AG09309 (cell line): ENCODE measurements at places on chromosomes 5 and 9.
A peak's percentile ranks its signal among the peaks of the same experiment; 100 is the strongest.

- DNase-seq, result peak; percentile 65
Observed at GRCh38 chr9:89304020-89304833, 6.8 kb upstream of the CKS2 start.

GRCh38 chr9:133103183-133103986 is 17.7 kb downstream of the RALGDS start:
- no peak for DNase-seq

- DNase-seq, result no peak
Observed at GRCh38 chr5:78533356-78533755, 115.2 kb downstream of the LHFPL2 start.

- no peak for DNase-seq
Observed at GRCh38 chr9:96609732-96610131, 9.9 kb downstream of the CDC14B start.

GRCh38 chr5:174759091-174759490 is 34.7 kb downstream of the MSX2 start:
- no peak for DNase-seq

DNA sequence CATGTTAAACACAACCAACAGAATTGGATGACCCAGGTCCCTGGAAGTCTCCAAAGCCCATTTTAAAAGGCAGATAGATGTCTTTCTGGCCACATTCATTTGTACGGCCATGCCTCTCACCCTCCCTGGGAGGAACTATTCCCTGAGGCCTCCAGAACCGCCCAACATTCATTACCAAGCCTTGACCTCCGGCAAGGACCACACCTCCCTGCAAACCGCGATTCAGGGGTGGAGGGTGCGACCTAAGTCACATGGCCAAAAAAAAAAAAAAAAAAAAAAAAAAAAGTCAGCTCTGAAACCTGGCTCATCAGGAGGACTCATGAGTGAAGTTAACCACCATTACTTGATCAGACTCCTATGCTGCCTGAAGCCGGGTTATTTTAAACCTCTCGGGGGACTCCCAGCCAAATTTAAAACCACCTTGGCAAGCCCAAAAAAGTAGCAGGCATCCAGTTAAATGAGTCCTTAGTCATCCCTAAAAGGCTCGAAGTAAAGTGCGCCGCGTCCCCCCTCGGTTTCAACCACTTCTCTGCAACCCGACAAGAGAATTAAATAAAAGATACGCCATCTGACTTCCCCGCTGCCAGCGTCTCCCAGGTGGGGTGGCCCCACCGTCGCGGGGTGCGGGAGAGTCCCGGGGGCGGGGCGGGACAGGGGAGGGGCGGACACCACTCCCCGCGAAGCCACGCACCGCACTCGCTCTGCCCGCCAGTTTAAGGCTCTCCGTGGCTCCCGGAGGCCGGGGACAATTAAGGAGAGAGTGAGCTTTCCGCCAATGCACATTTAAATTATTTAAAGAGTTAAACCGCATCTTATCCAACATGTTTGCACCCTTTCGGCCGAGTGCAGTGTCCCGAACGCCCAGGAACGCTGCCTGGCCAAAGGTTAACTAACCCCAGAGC is 2.3 kb downstream of the KLF9 start:
- no peak for DNase-seq

DNA sequence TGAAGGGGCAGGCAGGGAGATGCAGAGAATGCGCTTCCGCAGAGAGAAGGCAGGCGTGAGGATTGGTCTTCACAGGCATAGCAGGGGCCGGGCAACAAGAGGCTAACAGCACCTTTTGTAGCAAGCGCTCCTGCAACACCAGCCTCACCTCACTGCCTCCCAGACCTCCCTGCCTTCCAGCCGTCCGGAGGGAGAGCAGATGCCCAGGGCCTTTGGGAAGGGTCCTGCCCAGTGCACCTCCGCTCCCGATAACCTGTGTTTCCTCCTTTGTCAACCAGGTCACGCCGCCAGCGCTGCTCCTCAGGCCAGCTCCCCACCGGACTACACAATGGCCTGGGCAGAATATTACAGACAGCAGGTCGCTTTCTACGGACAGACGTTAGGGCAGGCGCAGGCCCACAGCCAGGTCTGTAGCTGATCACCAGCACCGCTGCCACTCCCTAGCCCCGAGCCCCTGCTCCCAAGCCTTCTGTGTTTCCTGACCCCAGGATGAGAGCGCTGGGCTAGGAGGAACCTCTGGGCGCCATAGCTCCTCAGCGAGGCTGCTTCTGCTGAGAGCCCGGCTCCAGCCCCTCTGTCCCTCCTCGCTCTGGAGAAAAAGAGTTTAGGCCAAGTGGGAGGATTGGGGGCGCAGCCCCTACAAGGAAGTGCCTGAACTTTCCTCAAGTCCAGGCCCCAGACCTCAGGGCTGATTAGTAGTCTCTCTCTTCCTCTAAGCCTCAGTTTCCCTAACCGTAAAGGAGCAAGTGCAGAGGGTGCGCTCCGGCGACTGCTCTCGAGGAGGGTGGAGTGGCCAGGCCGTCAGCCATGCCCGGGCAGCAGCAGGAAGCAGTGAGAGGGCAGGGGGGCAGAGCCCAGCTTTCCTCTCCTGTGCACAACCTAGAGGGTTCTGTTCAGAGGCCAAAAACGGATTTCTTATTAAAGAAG is 28.4 kb upstream of the PRDM12 start:
- no peak for DNase-seq

DNA sequence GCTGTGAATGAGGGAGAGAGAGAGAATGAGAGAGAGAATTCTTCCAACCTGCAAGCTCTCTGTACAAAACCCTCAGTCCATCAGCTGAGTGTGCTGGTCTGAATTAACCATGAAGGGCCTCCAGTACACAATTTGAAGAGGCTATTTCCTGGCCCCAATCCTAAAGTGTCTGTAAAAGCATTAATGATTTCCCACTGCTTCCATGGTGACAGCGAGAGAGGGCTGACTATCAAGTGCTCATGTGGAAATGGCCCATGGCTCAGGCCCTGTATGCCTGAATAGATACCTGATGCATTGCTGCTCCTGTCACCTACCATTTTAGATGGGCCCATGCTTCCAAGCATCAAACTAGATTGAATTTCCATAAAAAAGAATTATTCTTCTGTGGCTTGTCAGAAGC is 592.4 kb downstream of the KIF4B start:
- DNase-seq, result no peak

DNA sequence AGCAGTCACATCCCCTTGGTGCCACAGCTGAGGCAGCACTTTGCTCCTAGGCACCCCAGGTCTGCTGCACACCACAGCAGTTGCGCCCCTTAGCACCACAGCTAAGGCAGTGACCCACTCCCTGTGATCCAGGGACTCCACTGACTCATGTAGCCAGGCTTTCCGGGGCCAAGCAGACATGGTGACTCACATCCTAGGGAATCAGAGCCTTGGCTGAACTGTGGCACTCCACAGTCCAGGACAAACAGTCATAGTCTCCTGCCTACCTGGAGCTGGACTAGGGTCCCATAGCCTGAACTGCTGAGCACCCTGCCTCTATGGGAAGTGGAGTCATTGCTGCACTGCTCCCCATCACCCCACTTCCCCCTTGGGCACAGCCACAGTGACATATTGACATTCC is 338.7 kb downstream of the NPR3 start:
- peak; percentile 48 for DNase-seq

DNA sequence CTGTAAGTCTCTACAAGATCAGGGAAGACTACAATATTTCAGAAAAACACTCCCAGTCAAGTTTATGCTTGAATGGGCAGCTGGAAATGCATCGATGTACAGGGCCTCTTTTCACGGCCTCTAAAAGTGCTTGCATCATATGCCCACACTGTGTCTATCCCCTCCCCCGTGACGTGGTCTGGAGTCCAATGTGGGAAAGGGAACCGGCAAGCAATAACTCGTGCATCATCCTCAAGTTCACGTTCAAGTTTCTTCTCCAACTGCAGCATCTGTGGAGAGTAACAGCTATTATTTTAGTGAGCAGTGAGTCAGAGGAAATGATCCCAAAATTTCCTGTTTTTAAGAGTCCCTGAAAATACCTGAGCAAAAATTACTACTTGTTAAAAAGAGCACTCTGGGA is 22.3 kb downstream of the ATPSCKMT start:
- peak; percentile 57 for DNase-seq

- DNase-seq, result no peak
Observed at GRCh38 chr5:10454591-10455276, 13.1 kb downstream of the ROPN1L start.

DNA sequence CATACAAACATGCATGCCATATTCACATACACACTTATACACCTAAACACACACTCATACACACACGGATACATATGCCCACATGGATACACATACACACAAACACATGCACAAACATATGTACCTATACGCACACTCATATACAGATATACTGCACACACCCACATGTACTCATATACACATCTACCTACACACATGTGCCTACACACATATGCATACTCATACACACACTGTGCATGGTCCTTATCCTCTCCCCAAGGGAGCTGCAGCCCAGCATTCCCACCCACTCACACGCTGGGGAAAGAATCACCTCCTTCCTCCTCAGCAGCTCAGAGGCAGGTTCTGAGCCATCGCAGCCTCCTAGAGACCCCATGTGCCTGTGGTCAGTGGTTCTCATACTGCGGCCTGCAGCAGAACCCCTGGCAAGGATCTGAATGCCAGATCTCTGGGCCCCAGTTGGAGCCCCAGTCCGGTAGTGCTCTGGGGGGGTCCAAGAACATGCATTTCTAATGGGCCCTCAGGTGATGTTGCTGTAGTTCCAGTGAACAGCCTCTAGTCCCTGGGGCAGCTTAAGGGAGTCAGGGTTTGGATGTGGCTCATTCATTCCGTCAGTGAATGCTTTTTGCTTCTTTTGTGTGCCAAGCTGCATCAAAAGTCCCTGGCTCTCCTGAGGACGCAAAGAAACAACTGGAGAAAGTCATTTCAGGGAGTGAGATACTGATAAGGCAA is 39.0 kb downstream of the SEMA4D start:
- DNase-seq, result no peak

DNA sequence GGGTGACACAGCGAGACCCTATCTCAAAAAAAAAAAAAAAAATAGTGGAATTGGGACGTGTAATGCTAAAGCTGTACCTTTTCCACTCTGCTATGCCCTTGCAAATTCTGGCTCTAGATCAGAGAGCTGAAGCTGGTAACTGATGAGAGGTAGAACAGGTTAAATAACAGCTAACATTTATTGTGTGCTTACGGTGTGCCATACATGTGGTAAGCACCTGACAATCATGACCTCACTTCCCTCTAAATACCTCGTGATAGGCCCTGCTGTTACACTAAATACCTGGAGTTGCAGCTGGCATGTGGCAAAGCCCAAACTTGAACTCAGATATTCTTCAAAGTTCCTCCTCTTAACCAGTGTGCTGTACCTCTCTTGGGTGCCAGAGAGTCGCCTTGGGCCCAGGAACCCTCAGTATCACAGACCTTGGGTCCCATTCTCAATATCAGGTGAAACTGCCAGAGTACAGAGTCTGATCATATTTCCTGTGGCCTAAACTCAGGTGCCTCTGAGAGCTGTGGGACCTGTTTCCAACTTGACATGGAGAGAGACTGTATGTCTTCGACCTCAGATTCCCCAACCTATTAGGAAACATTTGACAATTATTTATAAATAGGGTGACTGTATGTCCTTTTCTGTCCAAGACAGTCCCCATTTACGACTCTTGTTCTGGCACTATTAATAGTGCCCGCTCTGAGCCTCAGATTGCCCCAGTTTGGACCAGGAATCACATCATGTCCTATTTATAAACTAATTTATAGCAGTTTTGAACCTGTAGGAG is 4.8 kb downstream of the ARL10 start:
- no peak for DNase-seq

DNA sequence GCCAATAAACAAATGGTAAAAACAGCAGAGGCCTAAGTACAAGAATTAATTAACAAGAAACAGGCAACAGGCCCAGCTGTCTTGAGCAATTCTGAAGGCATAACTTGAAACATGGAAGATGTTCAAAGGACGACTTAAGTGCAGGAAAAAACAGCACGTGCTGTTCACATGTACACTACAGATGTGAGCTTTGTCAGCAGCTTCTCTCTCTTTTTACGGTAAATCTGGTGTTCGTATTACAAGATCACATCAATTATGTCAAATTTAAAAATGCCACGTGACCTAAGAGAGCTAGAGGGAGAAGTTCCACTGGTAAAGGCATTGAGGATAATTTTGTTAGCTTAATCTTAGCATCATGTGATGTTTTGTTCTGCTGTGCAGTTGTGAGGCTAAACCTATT is 281.1 kb downstream of the PSAT1 start:
- DNase-seq, result no peak

DNA sequence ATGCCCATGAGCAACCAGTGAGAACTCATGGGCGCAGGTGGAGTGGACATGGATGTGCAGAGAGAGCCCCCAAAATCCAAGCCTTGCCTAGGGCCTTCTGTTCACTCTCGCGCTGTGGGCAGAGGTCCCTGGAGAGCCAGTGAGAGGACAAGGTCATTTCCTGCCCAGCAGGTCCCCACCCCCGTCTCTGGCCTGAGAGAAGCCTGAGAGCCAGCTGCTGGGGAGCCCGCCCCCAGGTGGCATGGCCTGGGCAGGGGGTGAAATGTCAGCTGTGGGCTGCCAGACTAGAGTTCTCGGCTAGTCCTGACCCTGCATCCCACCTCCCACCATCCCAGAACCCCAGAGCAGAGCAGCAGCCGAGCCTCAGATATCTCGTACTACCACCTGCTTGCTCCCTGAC is 85.3 kb downstream of the BARX1 start:
- DNase-seq, result no peak

DNA sequence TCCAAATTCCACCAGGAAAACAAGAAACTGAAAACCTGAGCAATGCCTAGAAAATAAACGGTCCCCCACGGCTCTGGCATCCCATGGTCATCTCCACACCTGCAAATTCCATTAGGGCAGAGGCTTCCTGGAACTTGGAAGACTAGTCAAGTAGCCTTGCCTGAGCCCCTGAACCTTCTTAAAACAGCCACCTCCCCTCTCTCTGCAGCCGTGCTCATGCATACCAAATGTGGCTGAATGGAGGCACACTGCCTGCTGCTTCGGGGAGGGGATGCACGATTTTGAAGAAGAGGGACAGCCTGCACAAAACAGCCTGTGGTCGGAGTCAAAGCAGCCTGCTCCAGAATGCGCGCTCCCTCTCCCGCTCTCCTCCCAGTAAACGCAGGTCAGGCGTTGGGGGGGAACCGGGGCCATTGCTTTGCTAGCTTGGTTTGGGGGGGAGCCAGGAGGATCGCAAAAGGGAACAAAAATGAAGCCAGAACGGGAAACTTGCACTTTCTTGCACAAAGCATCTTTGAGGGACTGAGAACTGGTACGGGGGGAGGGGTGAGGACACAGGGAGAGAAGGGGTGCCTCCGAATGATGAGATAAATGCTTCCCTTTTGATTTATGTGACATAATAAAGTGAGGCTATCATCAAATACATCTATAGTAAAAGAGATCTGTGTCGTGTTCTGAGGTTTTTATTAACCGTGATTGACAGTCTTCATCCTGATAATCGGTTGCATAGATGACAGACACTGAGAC is at the start of gene TRPM3:
Gene TRPM3, minus strand, starts transcription at position 347 of the 747 bp plus-strand sequence. Its CDS starts 267 bp downstream, at position 80.
- no peak for DNase-seq

DNA sequence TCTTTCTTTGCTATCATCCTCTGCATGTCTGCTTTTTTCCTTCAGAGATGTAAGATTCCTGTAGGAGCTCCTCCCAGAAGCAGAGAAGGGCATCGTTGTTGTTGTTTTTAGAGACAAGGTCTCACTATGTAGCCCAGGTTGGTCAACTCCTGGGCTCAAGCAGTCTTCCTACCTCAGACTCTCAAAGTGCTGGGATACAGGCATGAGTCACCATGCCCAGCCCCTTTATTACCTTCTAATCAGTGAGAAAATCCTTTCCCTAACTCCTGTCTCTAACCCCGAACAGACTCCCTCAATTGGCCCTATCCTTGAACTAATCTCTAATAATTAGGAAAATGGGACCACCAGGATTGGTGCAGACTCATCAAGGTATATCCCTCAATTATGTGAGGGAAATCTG is 64.4 kb downstream of the GALNT10 start:
- DNase-seq, result no peak
